ENCODE measurements at places on chromosomes 16 and 17.

- DNase-seq, result no peak
Observed at GRCh38 chr17:40611840-40612474, 35.7 kb downstream of the SMARCE1 start.

GRCh38 chr16:49468611-49469310 lies 95.2 kb downstream of the C16orf78 start:
- DNase-seq, result no peak

DNA sequence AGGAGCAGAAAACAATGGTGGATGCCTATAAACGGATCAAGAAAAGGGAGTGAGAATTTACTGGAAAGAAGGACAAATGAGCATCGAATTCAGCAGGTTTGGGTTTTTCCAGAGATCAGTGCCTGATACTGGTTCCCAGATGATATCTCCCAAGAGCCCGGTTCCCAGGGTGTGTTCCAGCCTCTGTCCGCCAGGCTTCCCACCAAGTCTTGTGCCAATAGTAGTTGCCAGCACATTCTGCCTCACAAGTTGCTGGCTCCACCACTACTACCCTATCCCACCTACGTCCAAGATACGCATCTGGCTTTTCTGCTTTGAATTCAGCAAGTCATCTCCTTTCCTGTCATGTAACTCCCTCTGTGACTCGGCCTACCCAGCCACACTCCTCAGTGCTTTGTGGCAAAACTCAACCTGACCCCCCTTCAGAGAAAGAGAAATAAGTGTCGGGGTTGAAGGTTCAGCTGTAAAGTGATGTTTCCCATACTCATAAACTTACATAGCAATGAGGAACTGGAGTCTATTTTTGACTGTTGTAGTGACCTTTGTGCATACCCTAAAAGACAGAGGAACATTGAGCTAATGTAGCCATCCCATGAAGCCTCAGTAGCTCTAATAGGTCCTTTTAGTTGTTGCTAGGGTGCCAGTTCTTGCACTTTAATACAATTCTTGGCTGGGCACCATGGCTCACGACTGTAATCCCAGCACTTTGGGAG lies 277.0 kb downstream of the IRX3 start:
- DNase-seq, result no peak

DNA sequence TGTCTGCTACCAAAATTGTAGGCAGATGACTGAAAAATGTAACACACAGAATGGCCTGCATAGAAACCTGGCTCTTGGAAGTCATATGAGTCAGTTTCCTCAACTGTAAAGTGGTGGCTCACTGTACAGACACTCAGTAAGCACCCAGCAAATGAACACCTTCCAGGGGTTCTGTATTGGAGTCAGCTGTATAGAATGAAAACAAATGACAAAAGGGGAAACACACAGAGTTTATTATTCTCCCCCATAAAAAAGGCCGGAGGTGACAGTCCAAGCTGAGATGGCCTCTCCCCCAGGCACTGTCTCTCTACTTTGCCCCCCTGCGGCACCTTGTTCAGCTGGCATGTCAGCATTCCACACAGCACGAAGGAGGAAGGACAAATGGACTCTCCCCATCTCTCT lies 6.2 kb upstream of the MEOX1 start:
- no peak for DNase-seq

DNA sequence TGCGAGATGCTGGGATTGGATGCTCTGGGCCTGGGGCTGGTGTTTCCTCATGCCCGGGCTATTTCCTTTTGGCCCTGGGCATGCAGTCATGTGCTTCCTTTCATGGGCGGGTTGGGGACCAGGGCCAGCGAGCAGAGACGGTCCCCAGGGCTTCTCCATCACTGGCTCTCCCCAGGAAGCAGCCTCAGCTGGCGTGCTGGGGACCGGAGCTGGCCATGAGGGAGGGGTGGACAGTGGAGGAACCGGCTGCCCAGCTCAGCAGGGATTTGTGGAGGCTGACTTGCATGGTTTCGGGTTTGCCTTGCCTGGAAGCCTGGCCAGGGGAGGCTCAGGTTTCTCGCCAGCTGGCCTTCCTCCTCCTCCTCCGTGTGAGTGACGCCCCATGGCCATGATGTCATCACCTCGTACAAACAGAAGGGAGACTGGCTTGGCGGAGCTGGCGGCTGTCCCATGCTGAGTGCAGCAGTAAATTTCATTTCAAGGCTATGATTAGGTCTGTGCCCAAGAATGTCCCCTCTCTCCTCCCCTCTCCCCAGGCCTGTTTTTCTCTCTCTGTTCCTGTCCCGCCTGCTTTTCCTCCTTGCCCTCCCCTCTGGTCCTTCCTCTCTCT lies 8.9 kb upstream of the TIMP2 start:
- DNase-seq, result peak; percentile 43

GRCh38 chr17:82547981-82548380 lies 28.4 kb downstream of the FOXK2 start:
- DNase-seq, result no peak

GRCh38 chr17:47210105-47210504 lies 957 bp downstream of the MYL4 start:
- DNase-seq, result no peak

DNA sequence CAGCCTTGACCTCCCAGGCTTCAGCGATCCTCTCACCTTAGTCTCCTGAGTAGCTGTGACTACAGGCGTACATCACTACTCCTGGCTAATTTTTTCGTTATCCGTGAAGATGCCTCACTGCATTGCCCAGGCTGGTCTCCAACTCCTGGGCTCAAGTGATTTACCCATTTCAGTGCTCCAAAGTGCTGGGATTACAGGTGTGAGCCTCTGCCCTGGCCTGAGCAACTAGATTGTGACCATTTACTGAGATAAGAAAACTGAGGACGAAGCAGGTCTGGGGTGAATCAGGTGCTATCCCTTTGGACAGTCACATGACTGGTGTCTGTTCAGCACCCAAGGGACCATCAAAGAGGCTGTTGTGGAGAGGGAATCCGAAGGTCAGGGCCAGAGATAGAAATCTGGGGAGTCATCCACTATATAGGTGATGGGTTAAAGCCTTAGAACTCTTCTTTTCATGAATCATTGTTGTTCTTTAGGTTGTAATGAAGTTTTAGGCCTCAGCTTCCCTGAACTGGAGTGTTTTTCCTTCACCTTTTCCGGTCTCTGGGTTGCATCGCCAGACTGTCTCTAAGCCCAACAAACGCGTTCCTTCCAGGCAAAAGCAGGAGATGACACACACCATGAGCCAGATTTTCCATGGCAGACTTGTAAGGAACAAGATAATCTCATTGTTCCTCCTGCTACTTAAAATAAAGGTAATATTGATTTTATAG lies 62.5 kb downstream of the FTO start:
- no peak for DNase-seq

Measured in cerebellar nuclear complex (tissue), 1 donor.